ENCODE measurements at places on chromosomes 6 and 20. TPM values are rescaled to one million over a fixed set of nuclear protein-coding genes. Genes with fewer than 3 reads are reported as not detected.

GRCh38 chr6:6417475-6417874 is 97.0 kb upstream of the F13A1 start:
- no peaks in the 10 kb centered on the region for H3K27me3 ChIP-seq
- H3K4me3 ChIP-seq: no peak overlapping the region

Gene SCRT2
- not detected for total RNA-seq

DNA sequence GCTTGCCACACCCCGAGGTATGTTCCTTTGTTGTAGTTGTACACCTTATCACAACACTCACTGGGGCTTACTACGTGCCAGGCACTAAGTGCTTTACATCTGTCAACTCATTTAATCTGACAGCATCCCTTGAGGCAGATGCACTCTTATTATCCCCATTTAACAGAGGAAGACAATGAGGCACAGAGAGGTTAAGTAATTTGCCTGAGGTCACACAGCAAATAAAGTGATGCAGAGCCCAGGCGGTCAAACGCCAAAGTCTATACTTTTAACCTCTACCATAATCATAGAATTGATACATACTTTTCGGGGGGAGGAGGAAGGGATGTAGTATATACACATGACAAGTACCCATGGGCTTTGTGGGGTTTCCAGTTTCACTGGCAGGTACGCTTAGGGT is 37.7 kb downstream of the MDFI start:
- H3K27me3 ChIP-seq: no peaks in the 10 kb centered on the region
- H3K4me1 ChIP-seq: no peaks in the 10 kb centered on the region
- H3K4me3 ChIP-seq: no peak overlapping the region
- no peaks in the 10 kb centered on the region for H3K36me3 ChIP-seq
- no peak for DNase-seq
- H3K27ac ChIP-seq: no peak overlapping the region

Gene ULBP3
- total RNA-seq: 5.7 TPM

Gene GTSF1L
- total RNA-seq: not detected
